Activated T-cell treated with anti-CD3 and anti-CD28 coated beads, Interleukin-2, amount 50 U/mL, for 72 hours (primary cell): ENCODE measurements at places on chromosomes 3 and 15. TPM values are rescaled to one million over a fixed set of nuclear protein-coding genes. Genes with fewer than 3 reads are reported as not detected.

Gene C3orf49
- total RNA-seq, result not detected

Gene SLCO3A1
- total RNA-seq, result 13.6 TPM

Gene SPTSSB
- total RNA-seq, result not detected

Gene OR5K4
- total RNA-seq, result not detected

DNA sequence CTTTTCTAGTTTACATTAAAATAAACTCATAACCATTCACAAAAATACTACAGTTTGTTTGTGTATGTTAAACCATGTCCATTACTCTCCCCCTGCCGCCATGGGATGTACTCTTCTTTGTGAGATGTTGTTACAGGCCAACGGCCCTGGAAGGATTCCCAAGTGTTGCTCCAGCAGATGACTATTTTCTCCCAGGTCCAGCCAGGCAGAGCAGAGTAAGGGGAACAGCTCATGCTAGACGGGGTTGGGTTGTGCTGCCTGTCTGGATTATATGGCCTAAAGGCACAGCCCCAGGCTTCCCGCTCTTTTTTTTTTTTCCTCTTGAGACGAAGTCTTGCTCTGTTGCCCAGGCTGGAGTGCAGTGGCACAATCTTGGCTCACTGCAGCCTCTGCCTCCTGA is 24.5 kb upstream of the SLCO2A1 start:
- DNase-seq, result no peak
- peaks cover 4% of the 10 kb centered on the region for H3K4me1 ChIP-seq
- H3K27ac ChIP-seq, result no peak overlapping the region
- H3K36me3 ChIP-seq, result peaks cover 2% of the 10 kb centered on the region
- peaks cover 17% of the 10 kb centered on the region for H3K27me3 ChIP-seq
